ENCODE measurements at places on chromosomes 3 and 15. TPM values are rescaled to one million over a fixed set of nuclear protein-coding genes. Genes with fewer than 3 reads are reported as not detected.

Gene CLSTN2
- total RNA-seq = 0.15 TPM

Gene CLPX
- 34.2 TPM for total RNA-seq

Gene SCAANT1
- total RNA-seq = not detected

Gene SLC2A2
- total RNA-seq = not detected

DNA sequence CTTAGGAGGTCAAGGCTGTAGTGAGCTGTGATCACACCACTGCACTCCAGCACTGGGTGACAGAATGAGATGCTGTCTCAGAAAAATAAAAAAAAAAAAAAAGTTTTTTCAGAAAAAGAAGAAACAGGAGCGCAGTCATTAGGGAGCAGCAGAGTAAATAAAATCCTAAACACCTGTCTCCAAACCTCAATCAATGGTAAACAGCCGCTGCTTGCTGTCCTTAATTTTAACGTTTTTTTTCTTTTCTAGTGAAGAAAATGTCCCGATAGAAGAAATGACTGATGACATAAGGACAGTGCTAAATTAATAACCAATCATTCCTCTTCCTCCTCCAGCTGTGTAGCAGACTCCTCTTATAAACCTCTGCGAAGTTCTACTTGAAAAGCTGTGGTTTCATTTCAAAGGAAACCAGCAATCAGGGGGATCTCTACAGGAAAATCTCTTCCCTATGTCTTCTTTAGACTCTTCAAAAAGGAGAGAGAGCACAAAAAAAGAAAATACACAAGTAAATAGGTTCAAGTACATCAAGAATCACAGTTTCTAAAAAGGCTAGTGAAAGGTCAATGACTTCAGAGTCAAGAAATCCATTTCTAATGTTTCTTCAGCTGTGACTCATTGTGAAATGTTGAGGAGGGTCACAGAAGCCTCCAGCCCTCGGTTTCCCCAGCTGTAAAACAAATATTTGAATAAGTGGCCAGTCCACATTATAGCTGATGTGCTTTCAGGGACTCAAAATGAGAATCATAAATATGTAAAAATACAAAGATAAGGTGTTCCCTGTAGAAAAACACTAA is 127.6 kb downstream of the TMCO5A start:
- DNase-seq = no peak

Gene SAXO2
- 1.1 TPM for total RNA-seq

DNA sequence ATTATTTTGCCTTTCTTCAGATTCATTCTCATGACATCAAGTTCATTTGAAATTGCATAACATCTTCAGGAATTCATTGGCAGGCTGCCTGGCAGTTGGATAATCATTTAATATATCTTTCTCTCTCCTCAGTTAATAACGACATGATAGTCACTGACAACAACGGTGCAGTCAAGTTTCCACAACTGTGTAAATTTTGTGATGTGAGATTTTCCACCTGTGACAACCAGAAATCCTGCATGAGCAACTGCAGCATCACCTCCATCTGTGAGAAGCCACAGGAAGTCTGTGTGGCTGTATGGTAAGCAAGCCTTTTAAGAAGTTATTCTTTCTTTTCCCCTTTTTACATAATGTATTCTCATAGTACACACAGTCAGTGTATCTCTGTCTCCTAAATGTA is 38.2 kb downstream of the TGFBR2 start:
- DNase-seq = no peak

GRCh38 chr3:32278714-32279113 is 40.2 kb downstream of the CMTM8 start:
- no peak for DNase-seq

DNA sequence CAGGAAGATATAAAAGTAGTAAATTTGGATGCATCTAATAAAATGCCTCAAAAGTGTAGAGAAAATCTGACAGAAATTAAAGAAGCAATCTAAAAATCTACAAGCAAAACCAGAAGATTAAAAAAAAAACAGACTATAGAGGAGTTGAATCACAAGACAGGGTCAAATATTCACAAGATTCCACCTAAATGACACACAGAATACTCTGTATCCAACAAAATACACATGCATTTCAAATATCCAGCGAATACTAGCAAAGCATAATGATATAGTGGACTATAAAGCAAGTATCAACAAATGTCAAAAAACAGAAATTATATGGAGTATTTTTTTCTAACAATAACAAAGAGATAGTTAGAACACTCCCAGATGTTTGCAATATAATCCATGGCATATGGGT is 20.5 kb upstream of the ACTC1 start:
- no peak for DNase-seq

- DNase-seq = no peak
These were observed 9.7 kb upstream of the DAG1 start for GRCh38 chr3:49460188-49460890.

Gene ALG1L2
- total RNA-seq = 1.7 TPM

Measured in H7 (cell line).